Keratinocyte (primary cell): ENCODE measurements at places on chromosomes 6 and 20. TPM values are rescaled to one million over a fixed set of nuclear protein-coding genes. Genes with fewer than 3 reads are reported as not detected.

GRCh38 chr6:37783025-37783855 is 36.3 kb upstream of the ZFAND3 start:
- no peak overlapping the region for H3K27ac ChIP-seq
- H3K4me3 ChIP-seq: peak overlapping the region; percentile 21
- H3K27me3 ChIP-seq: no peaks in the 10 kb centered on the region
- no peak for DNase-seq

DNA sequence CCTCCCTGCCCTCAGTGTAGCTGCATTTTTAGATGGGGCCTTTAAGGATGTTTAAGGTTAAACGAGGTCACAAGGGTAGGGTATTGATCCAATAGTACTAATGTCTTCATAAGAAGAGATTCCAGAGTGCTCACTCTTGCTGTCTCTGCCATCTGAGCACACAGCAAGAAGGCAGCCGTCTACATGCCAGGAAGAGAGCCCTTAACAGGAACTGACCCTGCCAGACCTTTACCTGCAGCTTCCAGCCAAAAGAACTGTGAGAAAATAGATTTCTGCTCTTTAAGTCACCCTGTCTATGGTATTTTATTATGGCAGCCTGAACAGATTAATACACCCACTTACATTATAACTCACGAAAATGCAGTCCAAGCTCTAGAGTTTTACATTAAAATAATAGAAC is 685.3 kb upstream of the MARCKS start:
- DNase-seq: no peak
- no peaks in the 10 kb centered on the region for H3K4me1 ChIP-seq
- H3K27ac ChIP-seq: no peak overlapping the region
- H3K36me3 ChIP-seq: no peaks in the 10 kb centered on the region
- no peak overlapping the region for H3K4me3 ChIP-seq
- no peaks in the 10 kb centered on the region for H3K27me3 ChIP-seq

DNA sequence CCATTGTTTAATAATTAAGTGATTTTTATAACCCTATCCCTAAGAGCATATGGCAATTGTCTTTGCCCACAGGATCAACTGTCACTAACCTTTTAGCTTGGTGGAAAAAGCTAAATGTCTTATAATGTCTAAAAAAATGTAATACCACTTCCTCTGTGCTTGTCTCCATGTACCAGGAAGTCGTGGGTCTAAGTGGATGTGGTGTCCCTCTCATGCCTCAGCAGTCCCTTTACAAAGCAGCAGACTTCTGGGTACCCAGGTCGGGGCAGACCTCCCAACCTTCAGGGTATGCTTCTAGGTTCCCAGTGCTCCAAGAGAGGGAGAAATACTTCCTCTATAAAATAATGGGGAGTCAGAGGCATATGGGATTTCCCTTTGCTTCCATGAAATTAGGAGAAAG is 74.7 kb downstream of the ZHX3 start:
- H3K27me3 ChIP-seq: no peaks in the 10 kb centered on the region
- no peak overlapping the region for H3K4me3 ChIP-seq
- no peak for DNase-seq

- H3K4me1 ChIP-seq: no peaks in the 10 kb centered on the region
- H3K27ac ChIP-seq: no peak overlapping the region
- no peaks in the 10 kb centered on the region for H3K36me3 ChIP-seq
- no peak overlapping the region for H3K4me3 ChIP-seq
Measured at GRCh38 chr20:17463711-17464110, 67.5 kb downstream of the BFSP1 start.

DNA sequence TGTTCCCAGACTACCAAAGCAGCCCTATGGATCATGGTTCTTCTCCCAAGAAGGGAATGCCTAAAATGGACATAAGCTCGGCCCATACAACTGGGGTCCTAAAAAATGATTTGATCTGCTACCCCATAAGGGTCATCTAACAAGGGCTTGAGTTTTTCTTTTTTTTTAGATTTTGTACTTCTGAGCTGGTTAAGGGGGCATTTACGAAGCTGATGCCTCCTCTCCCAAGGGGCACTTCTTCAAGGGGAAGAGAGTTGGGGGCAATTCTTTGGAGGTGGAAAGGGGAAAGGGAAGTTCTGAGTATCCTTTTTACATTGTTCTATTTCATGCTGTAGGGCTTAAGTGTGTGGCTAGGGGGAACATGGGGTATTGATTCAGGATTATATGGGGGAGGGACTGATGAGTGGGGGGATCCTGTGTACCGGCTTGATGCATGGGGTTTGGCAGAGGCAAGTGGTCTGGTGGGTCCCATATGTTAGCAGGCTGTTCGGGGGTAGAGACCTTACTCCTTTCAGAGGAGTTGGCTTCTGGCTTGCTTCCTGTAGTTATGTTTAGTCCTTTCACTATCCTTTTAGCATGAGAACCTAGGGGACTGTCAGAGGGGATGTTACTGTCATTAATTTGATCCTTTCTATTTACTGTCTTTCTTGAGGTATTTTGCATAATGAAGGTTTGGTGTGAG is 8.1 kb upstream of the ZNFX1 start:
- no peak overlapping the region for H3K27ac ChIP-seq
- no peak overlapping the region for H3K4me3 ChIP-seq
- no peak for DNase-seq
- H3K27me3 ChIP-seq: no peaks in the 10 kb centered on the region
- H3K4me1 ChIP-seq: peaks cover 57% of the 10 kb centered on the region

Gene DPPA5
- not detected in 3 replicates for polyA plus RNA-seq

Gene TNNC2
- polyA plus RNA-seq: 0.16 TPM in 1 of 3 replicates, not detected in the others

Gene VSTM2L
- 0.68 to 3.3 TPM (median 0.75 TPM) in 3 replicates for polyA plus RNA-seq
